ENCODE measurements at places on chromosomes 5 and 9. TPM values are rescaled to one million over a fixed set of nuclear protein-coding genes. Genes with fewer than 3 reads are reported as not detected.

GRCh38 chr9:72333709-72334108 is 31.3 kb downstream of the ZFAND5 start:
- no peak for DNase-seq

DNA sequence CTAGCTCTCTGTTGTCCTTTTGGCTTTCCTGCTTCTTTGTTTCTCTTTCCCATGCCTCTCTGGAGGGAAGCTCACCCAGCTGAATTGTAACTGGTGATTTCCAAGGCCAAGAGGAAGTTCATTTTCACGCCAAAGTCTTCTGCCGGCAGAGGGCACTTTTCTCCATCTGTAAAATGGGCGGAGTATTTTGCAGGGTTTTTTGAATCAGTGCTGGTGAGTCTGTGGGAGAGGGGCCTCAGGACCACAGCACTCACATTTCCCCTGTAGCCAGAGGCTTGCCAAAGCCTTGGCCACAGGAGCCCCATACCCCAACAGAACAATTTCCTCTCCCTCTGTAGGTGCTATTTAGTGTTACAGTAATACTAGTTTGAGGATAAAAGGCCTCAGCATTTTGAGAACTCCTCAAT is 42.3 kb upstream of the MATR3 start:
- DNase-seq, result peak; percentile 23

DNA sequence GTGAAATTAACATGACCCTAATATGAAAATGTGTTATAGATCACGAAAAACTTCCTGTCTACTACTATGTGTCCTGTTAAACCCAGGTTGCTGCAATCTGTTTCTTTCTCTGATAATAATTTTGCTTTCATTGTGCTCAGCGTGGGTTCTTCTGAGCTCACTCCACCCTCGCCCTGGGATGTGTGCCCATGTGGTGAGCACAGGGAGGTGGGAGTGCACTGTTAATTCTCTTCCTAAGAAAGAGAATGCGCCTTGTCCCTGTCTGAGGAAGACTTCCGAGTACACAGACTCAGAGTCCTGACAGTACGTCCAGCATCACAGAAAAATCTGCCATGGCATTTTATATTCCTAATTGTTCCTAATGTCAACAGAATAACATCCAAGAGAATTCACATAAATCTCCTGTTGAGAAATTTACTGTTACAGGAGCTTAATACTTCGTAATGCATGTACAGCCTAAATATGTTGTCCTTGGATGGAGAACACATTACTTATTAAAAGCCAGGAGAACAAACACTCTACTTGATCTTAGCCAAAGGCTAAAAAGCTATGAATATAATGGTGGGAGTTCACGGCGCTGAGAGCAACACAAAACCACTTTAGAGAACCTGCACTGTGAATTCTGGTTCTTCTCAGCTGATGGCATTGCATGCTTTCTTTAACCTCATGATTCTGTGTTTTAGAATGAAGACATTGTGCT is 102.6 kb downstream of the PDE4D start:
- no peak for DNase-seq

GRCh38 chr5:6373081-6373846 is 5.1 kb downstream of the MED10 start:
- no peak for DNase-seq

DNA sequence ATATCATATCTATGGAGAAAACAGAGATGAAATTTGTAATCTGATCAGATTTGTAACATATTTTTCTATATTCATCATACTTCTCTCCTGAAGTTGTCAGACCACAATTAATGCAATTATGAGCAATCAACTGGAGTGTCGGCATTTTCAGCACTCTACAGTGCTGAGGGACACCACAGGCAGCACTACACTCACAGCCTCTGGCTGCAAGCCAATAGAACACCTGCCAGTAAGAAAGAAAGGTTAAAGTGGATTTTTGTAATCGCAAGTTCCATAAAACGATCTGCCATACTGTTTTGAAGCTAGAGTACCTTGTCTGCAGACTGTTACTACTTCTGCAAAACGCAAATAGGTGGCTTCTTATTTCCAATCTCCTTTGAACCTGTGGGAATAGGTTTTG is 147.6 kb downstream of the ADAMTS6 start:
- DNase-seq, result no peak

DNA sequence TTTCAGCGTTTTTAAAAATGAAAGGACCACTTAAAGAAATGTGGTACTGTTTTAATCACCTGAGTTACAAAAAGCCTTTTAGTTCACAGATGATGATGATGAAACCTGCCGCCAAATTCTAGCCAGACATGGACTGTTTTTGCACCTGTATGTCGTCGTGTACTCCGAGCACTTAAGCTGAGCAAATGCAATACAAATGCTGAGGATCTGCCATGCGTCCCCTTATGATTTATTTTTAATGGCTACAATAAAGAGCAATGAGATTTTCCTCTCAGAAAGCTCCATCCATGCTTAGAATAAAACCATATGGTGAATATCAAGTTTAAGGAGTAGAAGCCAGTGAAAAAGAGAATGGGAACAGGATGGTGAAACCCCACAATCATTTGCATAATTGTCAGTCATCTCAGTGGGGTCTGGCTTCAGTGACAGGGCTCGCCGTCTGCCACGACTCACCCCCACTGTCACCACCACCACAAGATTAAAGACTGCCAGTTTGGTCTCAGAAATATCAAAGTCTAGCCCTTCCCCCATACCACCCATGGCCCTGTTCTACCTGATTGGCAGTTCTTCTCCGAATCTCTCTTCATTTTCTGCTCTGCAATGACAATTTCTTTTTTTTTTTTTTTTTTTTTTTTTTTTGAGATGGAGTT is 159.9 kb downstream of the GOLPH3 start:
- DNase-seq, result no peak

DNA sequence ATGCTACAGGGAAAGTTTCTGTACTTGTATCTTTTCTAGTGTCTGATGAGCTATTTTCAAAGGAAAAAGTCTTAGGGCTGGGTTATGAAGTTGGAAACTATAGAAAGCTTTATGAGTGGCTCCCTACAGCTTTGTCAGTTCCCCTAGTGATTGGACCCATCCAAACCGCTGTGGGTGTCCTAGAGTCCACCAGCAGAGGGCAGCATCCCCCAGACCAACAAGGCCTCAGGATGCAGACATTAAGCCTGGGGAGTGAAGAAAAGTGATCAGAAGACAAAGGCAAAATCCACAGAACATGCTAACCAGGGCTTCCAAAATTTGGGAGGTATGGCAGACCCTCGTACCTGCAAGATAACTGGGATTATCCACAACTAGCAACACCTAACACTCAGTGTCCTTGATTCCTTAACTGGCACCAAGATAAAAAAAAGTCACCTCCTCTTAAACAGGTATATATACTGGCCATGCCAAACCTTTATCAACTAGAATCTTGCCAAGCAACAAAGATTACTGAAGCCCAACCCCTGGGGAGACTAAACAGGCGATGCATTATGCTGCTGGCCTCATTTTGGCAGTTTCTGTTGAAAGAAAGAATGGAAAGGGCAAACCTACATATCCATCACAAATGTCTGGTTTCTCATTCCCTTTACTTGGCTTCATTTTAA is 110.4 kb upstream of the NR5A1 start:
- peak; percentile 64 for DNase-seq

GRCh38 chr9:38771593-38771992 is 51.7 kb upstream of the FAM240B start:
- no peak for DNase-seq

DNA sequence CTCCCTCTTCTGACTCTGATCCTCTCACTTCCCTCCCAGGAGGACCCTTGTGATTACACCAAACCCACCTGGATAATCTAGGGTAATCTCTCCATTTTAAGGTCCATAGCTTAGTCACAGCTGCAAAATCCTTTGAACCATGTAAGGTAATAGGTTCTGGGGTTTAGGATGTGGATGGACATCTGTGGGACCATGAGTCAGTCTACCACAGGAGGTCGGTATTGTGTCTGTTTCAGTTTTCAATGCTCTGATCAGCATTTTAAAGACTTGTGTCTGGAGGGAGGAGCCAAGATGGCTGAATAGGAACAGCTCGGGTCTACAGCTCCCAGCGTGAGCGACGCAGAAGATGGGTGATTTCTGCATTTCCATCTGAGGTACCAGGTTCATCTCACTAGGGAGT is 112.6 kb downstream of the CAVIN4 start:
- DNase-seq, result no peak

DNA sequence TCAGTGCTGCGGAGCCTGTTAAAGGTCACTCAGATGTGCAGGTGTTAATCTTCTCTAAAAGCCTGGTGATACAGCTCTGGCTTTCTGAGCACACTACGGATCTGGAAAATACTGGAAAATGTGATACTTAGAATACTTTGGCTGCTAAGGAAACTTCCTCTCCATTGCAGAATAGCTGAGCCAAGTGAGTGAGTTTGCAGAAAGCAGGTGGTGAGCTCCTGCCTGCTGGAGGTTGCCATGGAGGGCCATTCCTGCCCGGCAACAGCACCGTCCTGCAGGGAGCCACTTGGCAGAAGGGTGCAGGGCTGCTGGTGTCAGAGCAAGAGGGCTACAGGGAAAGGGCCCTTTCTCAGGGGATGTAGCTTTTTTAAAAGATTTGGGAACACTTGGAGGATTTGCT is 40.7 kb downstream of the SECISBP2 start:
- DNase-seq, result no peak

DNA sequence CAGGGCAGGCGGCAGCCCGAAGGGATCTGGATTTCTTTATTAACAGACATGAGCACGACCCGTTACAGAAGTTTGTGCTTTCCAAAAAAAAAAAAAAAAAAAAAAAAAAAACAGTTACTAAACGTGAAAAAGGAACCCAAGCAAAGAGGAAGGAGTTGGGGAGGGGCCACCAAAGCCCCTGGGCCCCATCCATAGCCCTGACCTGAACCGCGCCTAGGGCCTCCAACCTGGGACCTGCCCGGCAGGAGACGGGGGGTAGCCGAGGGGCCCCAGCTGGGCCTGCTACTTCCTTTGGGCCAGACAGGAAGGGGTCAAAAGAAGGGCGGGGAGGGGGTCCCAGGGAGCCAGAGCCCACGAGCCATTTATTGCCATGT is 10.0 kb downstream of the PRR7 start:
- DNase-seq, result no peak

- DNase-seq, result peak; percentile 0
These were observed 75.2 kb downstream of the PHF2 start for GRCh38 chr9:93651521-93651950.

- no peak for DNase-seq
These were observed 11.0 kb upstream of the LHX6 start for GRCh38 chr9:122239722-122240121.

- DNase-seq, result no peak
These were observed 22.6 kb downstream of the DUSP1 start for GRCh38 chr5:172748341-172748843.

- no peak for DNase-seq
These were observed 44.9 kb upstream of the ZNF366 start for GRCh38 chr5:72552041-72552557.

GRCh38 chr5:104265531-104266140 is 703.0 kb upstream of the NUDT12 start:
- DNase-seq, result no peak

- no peak for DNase-seq
These were observed 1266.2 kb upstream of the CDH18 start for GRCh38 chr5:21254161-21254560.

GRCh38 chr9:113506090-113506589 is 42.6 kb downstream of the RGS3 start:
- DNase-seq, result no peak

DNA sequence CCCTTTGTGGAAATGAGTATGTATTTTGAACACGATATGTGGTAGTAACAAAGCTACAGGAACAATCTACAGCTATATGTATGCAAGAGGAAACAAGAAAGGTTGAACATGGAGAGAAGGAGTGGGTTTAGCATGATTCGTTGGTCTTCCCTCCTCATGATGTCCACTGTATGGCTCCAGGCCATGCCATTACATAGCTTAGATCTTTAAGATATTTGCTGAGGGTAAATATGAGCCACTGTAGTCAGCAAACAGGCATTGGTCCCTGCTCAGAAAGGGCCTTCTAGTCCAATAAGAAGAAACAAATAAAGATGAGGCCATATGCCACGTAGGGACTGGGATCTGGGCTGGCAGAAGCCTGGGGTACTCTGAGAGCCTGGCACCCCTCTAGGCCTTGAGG is 543.2 kb upstream of the SGCD start:
- DNase-seq, result no peak

DNA sequence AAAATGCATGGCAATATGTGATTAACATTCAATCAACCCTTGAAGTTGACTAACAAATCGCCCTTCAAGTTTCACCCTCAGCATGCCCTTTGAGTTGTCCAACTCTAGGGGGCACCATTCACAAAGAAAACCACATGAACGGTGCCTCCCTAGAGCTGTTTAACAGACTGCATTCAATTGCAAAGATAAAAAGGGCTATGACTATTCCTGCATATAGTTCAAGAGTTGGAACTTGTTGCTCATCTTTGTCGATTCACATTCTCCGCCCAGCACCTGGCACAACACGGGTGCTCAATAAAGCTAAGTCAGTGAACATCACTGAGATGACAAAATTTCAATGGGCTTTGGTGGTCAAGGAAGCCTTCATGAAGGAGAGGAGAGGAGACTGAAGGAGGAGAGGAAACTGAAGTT is 69.6 kb upstream of the SLC30A5 start:
- DNase-seq, result no peak

- no peak for DNase-seq
These were observed 8.5 kb upstream of the CCDC192 start for GRCh38 chr5:127694518-127695171.

DNA sequence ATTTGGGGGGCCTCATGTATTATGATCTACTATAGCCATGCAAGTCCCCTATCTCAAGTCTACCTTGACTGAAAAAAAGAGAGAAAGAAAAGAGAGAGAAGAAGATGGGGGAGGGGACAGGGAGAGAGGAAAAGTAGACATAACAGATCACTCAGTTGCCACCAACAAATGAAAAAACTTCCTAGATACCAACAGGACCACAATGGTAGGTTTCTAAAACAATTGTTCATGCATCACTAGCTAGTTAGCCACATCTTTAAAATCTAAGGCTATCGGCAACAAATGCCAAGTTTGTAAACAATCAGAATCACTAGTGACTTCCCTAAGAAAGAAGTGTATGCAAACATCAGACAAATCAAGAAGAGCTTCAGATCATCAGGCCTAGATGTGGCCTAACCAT is 328.2 kb downstream of the BNC2 start:
- no peak for DNase-seq

- no peak for DNase-seq
These were observed 472.0 kb downstream of the NFIB start for GRCh38 chr9:13841746-13842462.

- DNase-seq, result no peak
These were observed 13.3 kb upstream of the QSOX2 start for GRCh38 chr9:136258786-136259516.

- no peak for DNase-seq
These were observed 71.3 kb downstream of the PTPN3 start for GRCh38 chr9:109426626-109427402.

The LMAN2 gene
- 127 TPM for total RNA-seq

The TRUB2 gene
- 64.6 TPM for total RNA-seq

The HDAC3 gene
- 71.7 TPM for total RNA-seq

The PCDHA3 gene
- total RNA-seq, result not detected

The NAIF1 gene
- total RNA-seq, result 9.5 TPM

The RBM22 gene
- 92.7 TPM for total RNA-seq
